ENCODE measurements at places on chromosomes 5 and 9. TPM values are rescaled to one million over a fixed set of nuclear protein-coding genes. Genes with fewer than 3 reads are reported as not detected.

Gene PPP2R2B
- total RNA-seq = 9.8 TPM

Gene TRMO
- total RNA-seq = 15.2 TPM

Gene PLAC8L1
- total RNA-seq = not detected

Gene RASGEF1C
- not detected for total RNA-seq

Gene PCDHGB6
- total RNA-seq = 2.5 TPM

Gene DNAJC21
- 66.0 TPM for total RNA-seq

DNA sequence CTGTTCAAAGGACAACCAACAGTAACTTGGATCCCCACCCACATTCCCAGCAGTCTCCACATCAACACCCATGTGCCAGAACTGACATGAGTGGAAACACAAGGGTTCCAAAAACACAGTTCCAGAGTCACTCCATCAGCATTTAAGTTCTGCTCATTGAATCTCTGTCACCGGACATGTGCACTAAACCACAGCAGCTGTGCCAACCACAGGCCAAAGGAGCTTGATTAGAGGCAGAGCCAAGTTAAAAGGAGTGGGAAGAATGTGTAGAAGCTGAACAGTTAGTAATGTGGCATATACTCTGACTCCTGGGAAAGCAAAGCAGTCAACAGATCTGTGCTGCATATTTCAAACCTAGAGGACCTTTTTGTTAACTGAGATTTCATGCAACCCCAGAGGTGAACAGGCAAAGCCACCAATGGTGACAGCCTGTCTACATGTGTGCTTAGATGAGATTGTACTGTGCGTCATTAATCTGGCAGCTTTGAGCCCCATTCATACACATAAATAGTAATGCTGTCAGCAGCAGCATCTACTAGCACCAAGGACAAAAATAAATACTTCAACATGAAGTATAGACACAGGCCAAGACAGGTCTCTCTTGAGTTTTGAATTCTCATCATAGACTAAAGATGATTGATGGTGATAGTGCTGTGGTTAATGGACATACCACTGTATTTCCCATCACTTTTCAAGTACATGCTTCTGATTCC, 16.4 kb upstream of the FST start:
- H3K27me3 ChIP-seq = no peaks in the 10 kb centered on the region
- no peaks in the 10 kb centered on the region for H3K4me1 ChIP-seq
- H3K4me3 ChIP-seq = no peak overlapping the region
- no peak for DNase-seq
- H3K27ac ChIP-seq = no peak overlapping the region
- H3K36me3 ChIP-seq = no peaks in the 10 kb centered on the region

GRCh38 chr5:73818357-73818756, 192.4 kb downstream of the ARHGEF28 start:
- DNase-seq = no peak
- no peak overlapping the region for H3K27ac ChIP-seq
- peaks cover 55% of the 10 kb centered on the region for H3K4me1 ChIP-seq
- H3K36me3 ChIP-seq = no peaks in the 10 kb centered on the region

DNA sequence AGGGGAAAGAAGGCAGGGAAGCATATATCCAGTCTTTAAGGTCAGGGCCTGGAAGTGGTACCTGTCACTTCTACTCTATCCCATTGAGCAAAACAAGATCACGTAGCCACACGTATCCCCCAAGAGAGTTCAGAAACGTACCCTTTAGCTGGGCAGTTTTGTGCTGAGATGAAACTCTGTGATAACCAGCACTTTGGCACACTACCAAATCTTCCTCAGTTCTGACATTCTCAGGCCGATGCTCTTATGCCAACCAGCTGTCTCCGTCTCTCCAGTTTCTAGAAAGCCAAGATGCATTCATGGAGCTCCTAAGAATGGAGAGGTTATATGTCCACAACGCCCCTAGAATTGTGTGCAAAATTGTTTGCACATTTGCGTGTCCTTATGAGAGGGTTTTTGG, 176.6 kb upstream of the MSX2 start:
- H3K27ac ChIP-seq = no peak overlapping the region
- no peak overlapping the region for H3K4me3 ChIP-seq
- H3K36me3 ChIP-seq = no peaks in the 10 kb centered on the region
- H3K4me1 ChIP-seq = peaks cover 11% of the 10 kb centered on the region
- no peaks in the 10 kb centered on the region for H3K27me3 ChIP-seq

DNA sequence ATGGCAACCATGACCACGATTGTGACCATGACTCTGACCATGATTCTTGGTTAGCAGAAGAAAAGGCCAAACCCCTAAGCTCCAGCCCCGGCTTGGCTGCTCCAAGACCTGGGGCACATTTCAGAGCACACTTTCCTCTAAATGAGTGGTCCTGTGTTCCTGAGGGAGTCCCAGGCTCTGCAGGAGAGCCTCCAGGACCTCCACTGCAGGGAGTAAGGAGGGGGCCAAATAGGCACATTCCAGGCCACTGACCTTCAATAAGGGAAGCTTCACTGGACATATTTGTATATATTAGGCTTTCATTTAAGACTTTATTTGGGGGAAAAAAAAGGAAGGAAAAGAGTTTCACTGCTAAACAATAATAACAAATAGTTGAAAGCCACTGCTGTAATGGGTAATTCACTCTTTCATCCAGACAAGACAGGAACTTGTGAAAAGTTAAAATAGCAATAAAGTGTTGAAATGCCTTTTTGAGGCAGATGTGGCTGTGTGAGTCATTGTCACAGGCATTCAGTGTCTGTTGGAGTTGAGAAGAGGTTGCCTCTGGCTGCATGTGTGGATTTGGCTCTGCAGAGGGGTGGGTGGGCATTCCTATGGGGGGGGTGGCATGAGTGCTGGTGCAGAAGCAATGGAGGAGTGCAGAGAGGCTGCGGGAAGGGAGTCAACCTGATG, 63.9 kb upstream of the TGFBR1 start:
- H3K36me3 ChIP-seq = no peaks in the 10 kb centered on the region
- no peak overlapping the region for H3K27ac ChIP-seq
- no peak for DNase-seq
- no peak overlapping the region for H3K4me3 ChIP-seq
- H3K27me3 ChIP-seq = no peaks in the 10 kb centered on the region
- H3K4me1 ChIP-seq = no peaks in the 10 kb centered on the region

GRCh38 chr9:656926-657568, 184.4 kb upstream of the DMRT1 start:
- H3K4me3 ChIP-seq = no peak overlapping the region
- no peaks in the 10 kb centered on the region for H3K27me3 ChIP-seq
- no peak overlapping the region for H3K27ac ChIP-seq
- no peaks in the 10 kb centered on the region for H3K4me1 ChIP-seq

DNA sequence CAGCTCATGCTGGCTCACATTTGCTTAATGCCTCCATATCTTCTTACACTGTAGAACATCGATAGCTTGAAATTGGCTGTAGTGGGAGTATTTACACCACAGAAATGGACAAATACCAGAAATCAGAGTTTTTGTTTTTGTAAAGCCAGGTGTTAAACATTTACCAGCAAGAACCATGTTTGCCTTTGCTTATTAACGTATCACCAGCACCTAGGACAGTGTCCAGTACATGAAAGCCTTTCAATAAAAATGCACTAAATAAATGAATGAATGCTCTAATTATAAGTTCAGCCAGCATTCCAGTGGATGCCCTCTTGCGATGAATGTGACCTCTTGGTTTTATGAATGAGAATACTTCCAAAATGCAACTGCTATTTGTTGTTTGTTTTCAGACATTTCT, 140.4 kb upstream of the VLDLR start:
- H3K4me1 ChIP-seq = 0 out of 2 replicates have a peak, but pooled peaks cover 6% of the 10 kb centered on the region
- no peaks in the 10 kb centered on the region for H3K36me3 ChIP-seq

GRCh38 chr9:94533155-94533554, 21.7 kb upstream of the PCAT7 start:
- DNase-seq = no peak
- H3K36me3 ChIP-seq = no peaks in the 10 kb centered on the region
- H3K27ac ChIP-seq = peak overlapping the region; percentile 18
- H3K27me3 ChIP-seq = no peaks in the 10 kb centered on the region

- H3K4me3 ChIP-seq = no peak overlapping the region
- H3K36me3 ChIP-seq = no peaks in the 10 kb centered on the region
- DNase-seq = no peak
Observed at GRCh38 chr5:97495301-97495700, 312.3 kb upstream of the RIOK2 start.

DNA sequence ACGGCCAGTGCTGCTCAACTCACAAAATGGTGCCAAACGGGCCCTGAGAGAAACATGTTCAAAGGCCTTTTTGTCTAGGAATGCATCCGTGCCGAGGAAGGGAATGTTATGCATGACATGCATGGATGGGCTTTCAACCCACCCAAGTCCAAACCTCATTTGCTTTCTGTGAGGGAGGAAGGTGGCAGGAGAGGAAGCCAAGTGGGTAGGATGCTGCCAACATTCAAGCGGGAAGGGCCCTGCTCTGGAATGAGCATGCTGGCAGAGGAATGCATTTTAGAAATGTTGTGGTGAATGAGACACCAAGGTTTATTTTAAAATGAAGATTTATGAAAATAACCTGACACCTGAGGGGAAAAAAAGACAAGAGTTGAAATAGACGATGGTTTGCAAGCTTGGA, 479.1 kb downstream of the CCDC171 start:
- H3K27me3 ChIP-seq = no peaks in the 10 kb centered on the region
- DNase-seq = no peak
- H3K4me1 ChIP-seq = no peaks in the 10 kb centered on the region
- H3K27ac ChIP-seq = no peak overlapping the region

- H3K36me3 ChIP-seq = no peaks in the 10 kb centered on the region
- DNase-seq = no peak
- H3K4me1 ChIP-seq = peaks cover 36% of the 10 kb centered on the region
Observed at GRCh38 chr9:89991204-89991790, 386.5 kb downstream of the GADD45G start.

- peaks cover 57% of the 10 kb centered on the region for H3K4me1 ChIP-seq
- H3K27ac ChIP-seq = peak overlapping the region; percentile 85
- no peaks in the 10 kb centered on the region for H3K27me3 ChIP-seq
- DNase-seq = no peak
- H3K36me3 ChIP-seq = peaks cover 9% of the 10 kb centered on the region
Observed at GRCh38 chr5:34007201-34007620, 639 bp downstream of the AMACR start.

DNA sequence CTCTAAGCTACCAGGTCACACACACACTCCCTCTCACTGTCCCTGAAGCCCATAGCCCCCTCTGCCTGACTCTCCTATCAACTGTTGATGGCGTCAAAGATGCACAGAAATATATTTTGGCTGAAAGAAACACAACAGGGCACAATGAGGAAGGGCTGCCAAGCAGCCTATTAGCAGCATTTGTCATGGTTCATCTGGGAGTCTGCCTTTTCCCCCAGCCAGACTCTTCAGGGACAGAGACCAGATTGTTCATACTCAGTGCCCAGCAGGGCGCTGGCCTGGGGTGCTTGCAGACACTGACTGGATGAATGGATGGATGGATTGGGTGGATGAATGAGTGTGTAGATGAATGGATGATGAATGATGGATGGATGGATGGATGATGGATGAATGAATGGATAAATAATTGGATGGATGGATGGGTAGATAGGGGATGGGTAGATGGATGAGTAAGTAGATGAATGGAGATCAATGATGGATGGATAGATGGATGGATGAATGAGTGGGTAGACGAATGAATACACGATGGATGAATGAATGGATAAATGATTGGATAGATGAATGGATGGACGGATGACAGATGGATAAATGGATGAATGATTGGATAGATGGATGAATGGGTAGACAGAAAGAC, 90.5 kb downstream of the ADAMTS2 start:
- no peak overlapping the region for H3K4me3 ChIP-seq
- no peaks in the 10 kb centered on the region for H3K4me1 ChIP-seq
- no peaks in the 10 kb centered on the region for H3K27me3 ChIP-seq

GRCh38 chr5:92749943-92750342, 831.1 kb downstream of the NR2F1-AS1 start:
- peaks cover 12% of the 10 kb centered on the region for H3K4me1 ChIP-seq
- peak overlapping the region; percentile 72 for H3K27ac ChIP-seq
- H3K36me3 ChIP-seq = no peaks in the 10 kb centered on the region
- no peak overlapping the region for H3K4me3 ChIP-seq

DNA sequence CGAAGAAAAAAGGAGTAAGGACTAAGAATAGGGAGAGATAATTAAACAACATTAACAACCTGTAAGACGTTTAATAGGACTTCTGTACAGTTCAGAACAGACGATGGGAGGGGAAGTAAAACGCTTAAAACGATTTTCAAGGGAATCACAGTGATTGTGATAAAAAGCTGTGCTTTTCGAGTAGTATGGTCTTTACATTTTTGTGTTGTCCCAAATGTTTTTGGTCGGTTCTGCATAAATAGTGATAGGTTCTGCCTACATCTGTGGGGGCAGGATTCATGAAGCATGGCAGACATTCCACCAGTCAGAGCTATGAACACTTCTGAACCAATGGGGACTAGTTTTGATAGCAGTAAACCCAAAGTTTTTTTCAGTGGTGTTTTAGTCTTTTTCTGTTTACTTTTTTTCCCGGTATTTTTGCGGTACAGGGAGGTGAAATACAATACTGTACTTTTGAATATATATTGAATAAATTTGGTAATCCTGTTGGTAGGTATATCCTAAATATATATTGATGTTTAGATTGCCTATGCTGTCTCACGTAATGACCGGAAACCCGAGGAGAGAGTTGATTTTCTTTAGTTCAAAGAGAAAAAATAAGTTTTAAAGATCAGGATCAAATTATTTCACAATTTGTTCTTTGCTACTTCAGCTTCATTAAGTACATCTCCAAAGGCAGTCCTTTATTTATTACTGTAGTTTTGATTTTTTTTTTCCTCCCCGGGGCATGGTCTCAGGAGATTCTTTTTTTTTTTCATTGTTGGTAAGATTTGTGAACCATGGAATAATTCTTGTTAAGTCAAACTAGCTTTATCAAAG, 1.3 kb downstream of the ERBIN start:
- H3K27me3 ChIP-seq = no peaks in the 10 kb centered on the region
- peak overlapping the region; percentile 97 for H3K27ac ChIP-seq
- peaks cover 32% of the 10 kb centered on the region for H3K4me1 ChIP-seq
- peak; percentile 25 for DNase-seq

DNA sequence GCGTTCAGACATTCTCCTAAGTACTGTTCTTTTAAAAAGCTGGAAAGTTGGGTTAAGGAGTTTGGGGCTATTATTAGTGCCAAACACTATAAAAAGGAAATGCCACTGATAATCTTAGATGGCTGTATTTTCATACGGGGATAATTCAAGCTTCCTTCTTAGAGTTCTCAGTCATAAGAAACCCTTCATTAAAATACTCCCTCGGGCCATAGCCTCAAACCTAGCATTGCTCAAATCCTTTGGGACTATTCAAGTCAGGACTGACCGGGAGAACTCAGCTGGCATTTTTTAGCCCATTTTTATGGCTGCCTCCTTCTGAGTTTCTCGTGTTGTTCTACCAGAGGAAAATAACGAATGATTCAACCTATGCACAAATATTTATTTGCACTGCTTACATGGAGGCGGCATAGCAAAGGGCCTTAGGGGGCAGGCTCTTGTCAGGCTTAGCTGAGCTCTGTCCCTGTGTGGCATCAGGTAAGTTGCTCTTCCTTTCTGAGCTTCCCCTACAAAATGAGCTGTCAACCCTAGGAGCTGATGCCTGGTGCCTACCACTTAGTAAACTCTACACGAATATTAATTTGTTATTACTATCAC, 33.5 kb upstream of the ADAM19 start:
- H3K4me3 ChIP-seq = no peak overlapping the region
- peaks cover 38% of the 10 kb centered on the region for H3K4me1 ChIP-seq
- H3K36me3 ChIP-seq = no peaks in the 10 kb centered on the region
- no peak for DNase-seq
- no peaks in the 10 kb centered on the region for H3K27me3 ChIP-seq
